Stimulated activated CD4-positive, alpha-beta T cell treated with anti-CD3 and anti-CD28 coated beads, TNF-alpha, amount 100 ng/mL, for 24 hours (primary cell): ENCODE measurements at places on chromosomes 6 and 20.

DNA sequence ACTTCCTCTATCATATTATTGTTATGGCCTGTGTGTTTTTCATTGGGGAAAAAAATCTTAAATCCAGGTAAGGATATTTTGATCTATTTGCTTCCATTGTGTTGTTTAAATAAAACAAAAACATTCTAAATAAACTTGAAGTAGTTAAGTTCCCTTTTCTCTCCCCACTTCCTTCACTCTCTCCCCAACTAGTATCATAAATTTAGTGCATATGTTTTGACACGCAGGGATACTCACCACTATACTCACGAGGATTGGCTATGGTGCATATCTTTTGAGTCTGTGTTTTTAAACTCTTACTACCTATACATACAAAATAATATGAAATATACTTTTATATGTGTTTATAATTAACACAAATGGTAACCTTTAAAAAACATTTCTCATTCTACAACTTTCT lies 5.2 kb downstream of the TTLL9 start:
- no peak for DNase-seq

DNA sequence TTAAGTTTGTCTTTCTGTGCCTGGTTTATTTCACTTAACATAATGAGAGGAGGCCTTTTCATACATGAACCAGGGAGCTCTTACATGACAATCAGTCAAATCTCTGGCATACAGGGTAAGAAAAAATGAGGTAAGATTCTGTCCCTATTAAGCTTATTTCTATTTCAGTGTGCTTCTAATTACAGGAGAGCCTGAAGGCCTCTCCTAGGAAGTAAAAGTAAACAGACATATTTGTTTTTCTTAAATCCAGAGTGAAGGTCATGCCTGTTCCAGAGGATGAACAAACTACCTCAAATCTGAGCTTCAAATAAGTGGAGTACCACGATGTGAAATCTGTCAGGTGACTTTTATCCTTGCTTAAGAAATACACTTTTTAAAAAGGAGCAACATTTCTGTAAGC lies 72.6 kb downstream of the POPDC3 start:
- DNase-seq = no peak

DNA sequence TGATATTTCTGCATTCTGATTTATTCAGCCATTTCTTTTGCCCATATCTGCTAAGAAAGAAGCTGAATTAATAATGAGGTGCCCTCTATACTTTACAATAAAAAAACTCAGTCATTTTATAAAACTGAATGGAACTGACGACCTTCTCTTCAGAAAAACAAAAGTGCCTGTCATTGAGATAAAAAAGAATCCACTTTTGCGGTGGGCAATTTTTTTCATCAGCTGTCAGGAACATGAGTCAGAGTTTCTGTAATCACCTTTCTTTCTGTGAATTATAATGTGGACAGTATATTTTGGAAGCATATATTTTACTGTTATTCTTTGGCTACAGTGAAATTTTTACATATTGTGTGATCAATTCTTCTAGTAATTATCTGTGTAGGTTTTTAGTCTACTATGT lies 33.4 kb downstream of the IL20RA start:
- no peak for DNase-seq

GRCh38 chr6:156650896-156651390 lies 126.2 kb upstream of the ARID1B start:
- DNase-seq = no peak

DNA sequence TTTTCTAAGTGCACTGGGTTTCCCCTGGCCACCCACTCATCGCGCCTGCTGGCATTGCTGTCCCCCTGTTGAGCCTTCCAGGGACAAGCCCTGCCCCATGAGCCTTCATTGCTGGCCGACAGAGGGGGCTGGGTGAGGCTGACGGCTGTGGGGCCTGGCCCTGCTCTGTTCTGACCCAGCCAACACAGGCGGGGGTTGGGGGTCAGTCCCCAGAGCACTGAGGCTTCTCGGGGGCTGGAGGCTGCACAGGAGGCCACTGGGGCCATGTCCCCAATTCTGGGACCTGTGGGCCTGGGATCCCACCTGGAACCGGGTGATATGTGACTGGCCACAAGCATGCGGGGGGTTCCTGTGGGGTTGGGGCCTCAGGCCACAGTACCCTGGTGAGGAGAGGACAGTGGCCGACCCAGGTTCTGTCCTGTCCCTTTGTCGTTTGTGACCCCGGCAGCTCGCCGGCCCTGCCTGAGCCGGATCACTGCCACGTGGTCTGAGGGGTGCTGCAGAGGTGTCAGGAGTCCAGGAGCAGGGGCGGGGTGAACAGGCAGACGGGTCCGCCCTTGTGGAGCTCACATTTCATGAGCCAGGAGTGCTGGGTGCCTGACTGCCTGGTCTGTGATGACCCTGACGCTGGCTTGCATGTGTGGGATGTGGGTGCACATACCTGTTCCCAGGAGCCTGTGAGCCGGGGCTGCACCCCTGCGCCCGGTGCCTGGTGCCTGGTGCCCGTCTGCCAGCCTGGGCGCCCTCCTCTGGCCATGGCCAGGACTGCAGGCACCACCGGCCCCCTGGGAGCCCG lies 2.1 kb upstream of the COL20A1 start:
- DNase-seq = peak; percentile 38

- DNase-seq = no peak
These were observed 51.2 kb upstream of the MARCKS start for GRCh38 chr6:113805811-113806495.

DNA sequence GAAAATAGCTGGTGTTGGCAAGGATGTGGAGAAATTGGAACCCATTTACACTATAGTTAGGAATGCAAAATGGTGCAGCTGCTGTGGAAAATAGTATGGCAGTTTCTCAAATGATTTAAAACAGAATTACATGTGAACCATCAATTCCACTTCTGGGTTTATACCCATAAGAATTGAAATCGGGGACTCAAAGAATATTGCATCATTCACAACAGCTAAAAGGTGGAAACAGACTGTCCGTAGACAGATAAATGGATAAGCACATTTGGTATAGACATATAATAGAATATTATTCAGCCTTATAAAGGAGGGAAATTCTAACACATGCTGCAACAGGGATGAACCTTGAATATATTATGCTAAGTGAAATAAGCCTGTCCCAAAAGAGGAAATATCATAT lies 189.9 kb upstream of the RIN2 start:
- DNase-seq = no peak

DNA sequence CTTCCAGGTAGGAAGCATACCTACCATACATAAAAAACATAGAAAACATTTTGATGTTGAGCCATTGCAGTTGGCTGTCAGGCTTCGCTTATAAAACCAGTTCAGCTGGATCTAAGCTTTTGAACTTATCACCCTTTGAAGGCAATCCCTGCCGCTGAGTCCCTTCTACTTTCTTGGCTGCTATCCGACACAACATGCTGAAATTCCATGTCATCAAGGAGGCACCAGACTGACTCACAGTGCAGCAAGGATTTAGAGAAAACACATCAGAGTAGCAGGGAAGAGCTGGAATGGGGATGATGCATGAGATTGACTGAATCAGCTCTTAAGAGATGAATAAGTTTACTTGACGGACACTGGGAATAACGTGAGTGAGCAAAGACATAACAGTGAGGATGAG lies 135.0 kb upstream of the MAN1A1 start:
- no peak for DNase-seq

- DNase-seq = no peak
These were observed 26.6 kb downstream of the ABT1 start for GRCh38 chr6:26623339-26623859.

GRCh38 chr6:33082702-33083101 lies 6.9 kb downstream of the HLA-DPB1 start:
- DNase-seq = no peak

- no peak for DNase-seq
These were observed 20.3 kb downstream of the CYP21A2 start for GRCh38 chr6:32058511-32058963.

- DNase-seq = no peak
These were observed 765.0 kb downstream of the HDGFL1 start for GRCh38 chr6:23334360-23334759.

- no peak for DNase-seq
These were observed 68.8 kb upstream of the EPB41L1 start for GRCh38 chr20:36085686-36086267.

- DNase-seq = no peak
These were observed 100.8 kb downstream of the CAP2 start for GRCh38 chr6:17494177-17494576.

DNA sequence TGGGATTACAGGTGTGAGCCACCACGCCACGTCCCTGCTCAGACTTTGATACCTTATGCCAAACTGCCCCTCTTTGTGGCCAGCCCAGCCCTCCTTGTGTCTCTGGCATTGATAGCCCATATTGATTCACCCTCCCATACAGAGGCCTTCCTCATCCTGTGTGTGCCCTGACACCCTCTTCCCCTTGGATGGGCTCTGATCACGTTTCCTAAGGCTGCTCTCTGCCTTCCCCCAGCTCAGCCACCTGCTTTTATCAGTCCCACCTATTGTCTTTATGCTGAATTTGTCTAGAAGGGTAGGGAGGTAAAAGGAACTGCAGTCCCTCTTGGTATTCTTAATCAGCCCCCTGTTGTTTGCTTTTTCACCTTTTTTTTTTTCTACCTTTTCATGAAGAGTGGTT lies 95.9 kb downstream of the CDKAL1 start:
- DNase-seq = no peak

DNA sequence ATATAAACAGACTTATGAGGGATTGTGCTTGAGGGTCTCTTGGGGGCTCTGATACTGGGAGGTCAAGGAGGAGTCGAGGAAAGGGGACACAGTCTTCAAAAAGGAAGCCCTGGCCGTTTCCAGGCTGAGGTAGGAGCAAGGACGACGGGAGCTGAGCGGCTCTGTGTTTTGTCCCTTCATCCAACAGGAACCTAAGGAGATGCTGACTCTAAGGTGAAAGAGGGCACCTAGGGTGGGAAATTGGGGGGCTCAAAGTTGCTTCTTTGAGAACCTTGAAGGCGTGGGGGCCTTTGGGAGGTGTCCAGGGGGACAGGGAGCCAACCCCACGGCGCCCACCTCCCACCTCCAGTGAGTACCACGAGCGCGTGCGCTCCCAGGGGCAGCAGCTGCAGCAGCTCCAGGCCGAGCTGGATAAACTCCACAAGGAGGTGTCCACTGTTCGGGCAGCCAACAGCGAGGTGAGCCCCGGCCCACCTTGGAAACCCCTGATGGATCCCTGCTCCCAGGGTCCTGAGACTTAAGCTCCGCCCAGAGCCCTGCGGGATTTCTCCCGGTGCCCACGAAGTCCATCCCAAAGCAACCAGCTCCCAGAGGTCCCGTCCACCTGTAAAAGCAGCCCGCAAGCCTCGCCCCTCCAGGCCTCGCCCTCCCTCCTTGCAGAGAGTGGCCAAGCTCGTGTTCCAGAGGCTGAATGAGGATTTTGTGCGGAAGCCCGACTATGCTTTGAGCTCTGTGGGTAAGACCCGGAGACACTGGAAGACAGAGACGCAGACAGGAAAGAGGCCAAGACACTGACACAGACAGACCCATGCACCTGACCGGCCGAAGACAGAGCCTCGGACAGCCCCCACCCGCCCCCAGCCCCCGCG lies 2.9 kb downstream of the SPAG4 start:
- DNase-seq = no peak

- DNase-seq = no peak
These were observed 15.6 kb downstream of the MAS1 start for GRCh38 chr6:159906400-159906799.

DNA sequence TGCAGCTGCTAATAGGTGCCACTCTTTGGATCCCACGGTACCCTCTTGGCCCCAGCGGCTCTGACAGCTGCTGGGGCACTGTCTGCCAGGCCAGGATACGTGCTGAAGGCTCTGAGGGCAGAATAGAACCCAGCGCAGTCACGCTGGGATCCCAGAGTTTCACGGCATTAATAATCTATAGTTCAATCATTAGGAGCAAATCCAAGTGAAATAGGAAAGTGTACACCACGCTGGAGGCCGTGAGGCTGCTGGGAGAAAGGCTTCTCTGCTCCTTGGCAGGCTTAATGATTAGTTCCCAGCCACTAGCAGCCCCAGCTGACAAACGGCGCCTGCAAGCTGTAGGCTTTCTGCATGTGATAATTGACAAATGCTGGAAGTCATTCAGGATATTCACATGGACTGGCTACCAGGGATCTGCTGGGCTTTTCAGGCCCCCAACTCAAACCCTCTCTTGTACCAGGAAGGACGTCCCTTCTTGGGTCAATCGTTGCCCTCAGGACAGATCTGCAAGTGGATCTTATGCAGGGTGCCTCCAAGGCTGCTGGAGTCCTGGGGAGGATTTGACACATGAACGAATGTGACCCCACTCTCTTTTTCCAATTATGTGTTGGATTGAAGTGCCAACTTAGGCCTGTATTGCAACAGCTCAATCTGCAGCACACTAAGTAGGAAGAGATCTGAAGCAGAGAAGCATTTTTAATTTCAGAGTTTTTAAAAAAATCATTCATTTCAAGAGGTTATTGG lies 50.1 kb upstream of the INSM1 start:
- DNase-seq = no peak

GRCh38 chr6:165969184-165969583 lies 198.5 kb downstream of the TBXT start:
- DNase-seq = no peak

DNA sequence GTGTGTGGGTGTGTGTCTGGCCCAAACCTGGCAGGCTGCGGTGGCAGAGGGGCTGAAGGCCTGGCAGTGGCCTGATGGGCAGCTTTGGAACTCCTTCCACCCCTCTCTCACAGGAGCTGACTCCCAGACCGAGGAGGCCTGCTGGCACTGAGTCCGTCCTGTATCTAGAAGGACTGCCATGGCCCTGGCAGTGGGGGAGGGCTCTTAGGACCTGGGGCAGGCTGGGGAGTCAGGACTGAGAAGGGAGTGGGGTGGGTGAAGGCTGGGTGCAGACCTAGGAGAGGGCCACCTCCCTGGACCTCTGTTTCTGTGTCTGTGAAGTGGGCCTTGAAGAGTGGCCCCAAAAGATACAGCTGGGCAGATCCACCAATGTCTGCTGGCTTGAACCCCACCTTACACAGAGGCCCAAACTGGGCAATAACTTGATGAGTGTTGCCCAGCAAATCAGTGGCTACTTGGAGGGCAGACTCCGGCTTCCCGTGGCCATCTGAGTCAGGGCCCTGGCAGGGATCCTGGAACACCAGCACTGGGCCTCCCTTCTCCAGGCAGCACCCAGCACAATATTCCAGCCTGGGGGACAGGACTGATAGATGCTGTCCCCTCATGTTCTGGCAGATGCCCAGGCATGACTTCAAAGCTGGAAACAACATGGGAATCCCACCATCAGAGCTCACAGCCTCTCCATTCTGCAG lies 46.7 kb upstream of the BLCAP start:
- DNase-seq = no peak

DNA sequence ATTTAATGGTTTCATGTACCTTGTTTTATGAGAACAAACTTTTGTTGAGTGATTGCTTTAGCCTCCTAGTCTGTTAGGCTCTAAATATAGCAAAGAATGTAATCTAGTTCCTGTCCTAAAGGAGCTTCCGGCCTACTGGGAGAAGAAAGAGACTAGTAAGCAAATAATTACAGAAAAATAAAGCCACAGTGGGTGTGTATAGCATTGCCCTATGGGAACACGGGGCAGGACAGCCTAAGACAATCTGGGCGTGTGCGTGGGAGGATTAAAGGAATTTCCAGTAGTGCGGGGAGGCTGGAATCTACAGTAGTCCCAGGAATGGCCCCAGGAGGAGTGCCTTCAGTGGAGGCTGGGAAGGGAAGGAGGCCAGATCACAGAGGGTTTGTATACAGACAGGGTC lies 98.1 kb upstream of the AKAP12 start:
- no peak for DNase-seq

- DNase-seq = no peak
These were observed 18.0 kb upstream of the UBE2V1 start for GRCh38 chr20:50130995-50131394.
